ENCODE measurements at places on chromosomes 12 and 14.

DNA sequence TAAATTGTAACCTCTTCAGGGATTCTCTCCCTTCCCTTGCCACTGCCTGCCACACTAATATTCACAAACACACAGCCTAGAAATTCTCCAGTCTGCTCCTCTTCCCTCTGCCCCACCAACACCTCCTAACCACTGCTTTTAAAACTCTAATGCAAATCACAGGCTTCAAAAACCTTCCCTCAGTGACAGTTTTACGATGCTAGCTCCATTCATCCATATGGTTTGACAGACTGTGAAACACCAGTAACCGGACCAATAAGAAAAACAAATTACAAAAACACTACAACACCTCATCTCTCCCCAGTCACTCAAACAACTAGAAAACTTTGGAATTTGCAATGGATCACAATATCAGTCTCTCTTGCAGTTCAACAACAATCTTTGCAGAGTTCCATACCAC is 5.7 kb downstream of the DPF3 start:
- no peak for DNase-seq

DNA sequence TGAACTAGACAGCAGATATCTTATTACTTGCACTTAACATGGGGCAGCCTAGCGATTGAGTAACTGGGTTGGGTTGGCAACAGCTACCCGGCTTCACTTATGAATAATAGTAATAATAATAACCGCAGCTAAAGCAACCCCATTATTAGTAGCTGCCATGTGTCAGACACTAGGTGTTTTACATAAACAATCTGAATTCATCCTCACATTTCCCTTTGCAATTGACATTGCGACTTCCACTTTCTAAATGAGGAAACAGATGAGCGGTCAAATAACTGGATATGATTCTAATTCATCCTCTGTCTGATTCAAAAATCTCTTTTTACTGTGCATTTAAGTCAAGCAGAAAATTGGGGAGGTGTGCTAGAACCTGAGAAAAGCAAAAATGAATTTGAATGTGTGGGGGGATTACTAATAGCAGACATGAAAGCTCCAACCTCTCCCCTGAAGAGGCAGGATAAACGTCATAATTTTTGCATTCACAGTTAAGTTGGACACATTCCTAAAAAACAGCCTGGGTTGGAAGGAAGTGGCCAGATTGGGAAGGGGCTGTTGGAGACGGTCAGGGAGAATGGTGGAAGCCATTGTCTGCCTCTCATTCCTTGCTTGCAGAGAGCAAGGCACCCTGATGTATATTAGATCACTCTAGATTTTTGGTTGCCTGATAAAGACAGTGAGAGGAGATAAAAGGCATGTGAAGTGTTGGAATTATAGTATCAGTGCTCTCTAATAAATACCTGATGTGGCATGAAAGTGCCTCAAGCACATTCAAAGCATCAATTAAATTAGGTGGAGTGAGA is 13.1 kb downstream of the EMP1 start:
- no peak for DNase-seq

GRCh38 chr14:31232081-31232480 is 24.5 kb upstream of the HECTD1 start:
- DNase-seq: no peak

DNA sequence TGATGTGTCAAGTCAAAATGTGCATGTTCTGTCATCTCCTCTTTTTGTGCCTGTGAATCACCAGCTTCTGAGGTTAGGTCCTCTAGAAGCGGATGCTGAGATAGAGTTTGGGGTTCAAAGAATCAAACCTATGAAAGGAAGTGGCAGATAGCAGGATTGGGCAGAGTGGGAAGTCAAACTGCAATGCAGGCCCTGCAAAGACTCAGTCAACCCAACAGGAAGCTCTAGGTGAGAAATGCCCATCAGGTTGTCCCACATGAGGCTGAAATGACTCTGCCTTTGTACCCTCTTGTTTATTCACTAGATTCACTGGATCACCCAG is 4.5 kb upstream of the MIA2 start:
- DNase-seq: no peak

DNA sequence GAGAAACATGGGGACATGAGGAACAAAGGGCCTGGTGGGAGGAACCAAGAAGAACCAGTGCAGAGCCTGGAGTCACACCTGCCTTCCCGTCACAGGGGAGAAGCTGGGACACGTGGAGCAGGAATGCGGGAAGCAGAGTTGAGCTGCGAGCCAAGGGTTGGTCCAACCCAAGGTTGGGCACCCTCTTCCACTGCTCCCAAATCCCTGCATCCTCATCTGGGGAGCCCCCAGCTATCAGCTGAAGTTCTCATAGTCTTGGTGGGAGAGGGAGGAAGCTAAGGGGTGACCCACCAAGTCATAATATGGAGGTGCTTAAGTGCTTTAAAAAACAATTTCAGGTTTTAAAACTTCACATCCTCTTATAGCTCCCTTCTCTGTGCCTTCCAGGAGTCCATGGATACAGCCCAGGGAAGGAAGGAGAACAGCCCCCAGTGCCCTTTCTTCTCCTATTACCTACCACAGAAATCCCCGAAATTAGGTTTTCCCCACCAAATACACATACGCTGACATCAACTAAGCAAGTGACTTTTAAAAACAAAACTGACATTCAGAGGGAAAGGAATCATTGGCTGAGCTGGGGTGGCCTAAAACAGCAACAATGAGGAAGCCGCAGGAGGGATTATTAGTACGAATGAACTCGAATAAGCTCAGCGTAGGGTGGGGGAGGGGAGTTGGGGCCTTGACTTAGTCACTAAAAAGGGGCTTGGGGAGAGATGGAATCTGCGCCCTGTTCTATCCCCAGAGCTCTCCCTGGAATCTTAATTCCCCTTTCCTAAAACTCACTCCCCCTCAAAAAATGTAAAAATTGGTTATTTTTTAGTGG is 4.5 kb downstream of the MYL6 start:
- DNase-seq: peak; percentile 79

DNA sequence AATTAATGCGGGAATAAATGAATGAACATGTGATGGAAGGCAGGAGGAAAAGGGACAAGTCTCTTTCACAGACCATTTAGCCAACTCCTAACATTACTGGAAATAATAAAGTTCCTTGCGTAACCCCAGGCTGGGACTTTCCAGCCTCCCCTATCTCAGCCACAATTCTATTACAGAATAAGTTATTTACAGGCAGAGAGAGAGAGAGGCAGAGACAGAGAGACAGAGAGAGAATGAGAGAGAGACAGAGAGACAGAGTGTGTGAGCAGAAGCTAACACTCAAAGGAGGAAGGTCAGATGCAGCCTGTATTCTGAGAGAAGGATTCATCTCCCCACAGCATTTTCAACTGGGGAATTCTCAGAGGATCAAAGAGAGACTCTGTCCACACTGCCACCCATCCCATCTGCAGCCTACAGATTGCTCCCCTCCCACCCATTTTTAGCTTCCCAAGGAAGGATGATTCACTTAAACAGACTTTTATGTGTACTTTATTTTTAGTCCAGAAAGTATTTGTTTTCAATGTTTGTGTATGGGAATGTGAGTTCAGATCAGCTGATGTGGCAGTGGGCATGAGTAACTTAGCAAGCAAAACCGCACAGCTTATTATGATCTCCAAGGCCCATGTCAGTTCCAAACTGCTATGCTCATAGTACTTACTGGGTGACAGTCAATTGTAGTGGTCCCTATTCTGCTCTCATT is 165.7 kb downstream of the CAND1 start:
- peak; percentile 6 for DNase-seq

- DNase-seq: no peak
These were observed 9.3 kb upstream of the TMEM260 start for GRCh38 chr14:56570295-56570694.

- DNase-seq: no peak
These were observed 42.2 kb upstream of the SLC38A2 start for GRCh38 chr12:46414591-46415268.

DNA sequence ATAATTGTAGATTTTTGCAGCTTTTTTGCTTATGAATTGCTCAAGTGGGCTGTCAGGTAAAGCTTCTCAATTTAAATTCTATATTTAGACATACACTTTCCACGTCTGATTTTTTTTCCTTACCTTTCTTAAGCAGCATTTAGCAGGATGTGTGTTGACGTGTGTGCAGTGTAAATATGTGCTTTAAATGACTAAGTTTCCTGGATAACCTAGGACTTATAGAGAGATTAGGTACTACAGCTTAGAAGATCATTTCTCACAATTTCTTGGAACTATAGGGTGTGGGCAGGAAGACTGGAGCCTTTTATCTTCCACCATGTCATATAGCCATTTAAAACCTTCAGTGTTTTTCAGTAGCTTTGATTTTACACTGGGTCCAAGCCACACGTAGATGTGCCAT is 263.5 kb downstream of the NOVA1 start:
- DNase-seq: no peak

DNA sequence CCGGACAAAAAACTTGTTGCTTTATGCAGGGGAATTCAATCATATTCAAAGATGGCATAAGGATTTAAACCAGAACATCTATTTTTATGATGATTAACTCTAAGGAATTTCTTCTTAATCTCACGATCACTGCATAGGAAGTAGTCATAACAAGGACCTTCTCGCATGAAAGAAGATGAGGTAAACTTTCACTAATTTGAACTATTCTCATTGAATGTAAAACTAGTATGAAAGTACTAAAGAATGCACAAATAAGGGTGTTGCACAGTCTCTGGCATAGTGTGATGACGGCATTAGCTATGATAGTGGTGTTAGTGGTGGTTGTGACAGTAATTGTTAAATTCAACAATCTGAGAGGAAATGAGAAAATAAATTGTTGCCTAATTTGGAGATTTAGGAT is 280.0 kb downstream of the SLC6A15 start:
- no peak for DNase-seq

DNA sequence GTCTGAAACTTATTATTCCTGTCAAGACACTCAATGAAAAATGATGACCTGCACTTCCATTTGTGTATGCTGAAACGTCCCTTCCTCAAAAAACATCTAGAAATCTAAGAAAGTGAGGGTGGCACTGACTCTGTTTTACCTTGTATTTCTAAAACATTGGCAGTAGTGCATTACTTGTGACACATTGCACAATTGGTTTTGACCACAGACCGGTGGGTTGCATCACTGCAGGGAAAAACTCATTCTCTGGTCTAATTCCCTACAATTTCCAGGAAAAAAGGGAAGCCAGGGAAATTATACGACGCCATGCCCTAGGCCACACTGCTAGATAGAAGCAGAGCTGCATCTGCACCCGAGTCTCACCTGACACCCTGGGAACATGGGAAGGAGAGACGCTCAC is 156.7 kb downstream of the NTF3 start:
- DNase-seq: no peak

GRCh38 chr14:99511421-99512109 is 30.4 kb downstream of the CCNK start:
- DNase-seq: no peak

DNA sequence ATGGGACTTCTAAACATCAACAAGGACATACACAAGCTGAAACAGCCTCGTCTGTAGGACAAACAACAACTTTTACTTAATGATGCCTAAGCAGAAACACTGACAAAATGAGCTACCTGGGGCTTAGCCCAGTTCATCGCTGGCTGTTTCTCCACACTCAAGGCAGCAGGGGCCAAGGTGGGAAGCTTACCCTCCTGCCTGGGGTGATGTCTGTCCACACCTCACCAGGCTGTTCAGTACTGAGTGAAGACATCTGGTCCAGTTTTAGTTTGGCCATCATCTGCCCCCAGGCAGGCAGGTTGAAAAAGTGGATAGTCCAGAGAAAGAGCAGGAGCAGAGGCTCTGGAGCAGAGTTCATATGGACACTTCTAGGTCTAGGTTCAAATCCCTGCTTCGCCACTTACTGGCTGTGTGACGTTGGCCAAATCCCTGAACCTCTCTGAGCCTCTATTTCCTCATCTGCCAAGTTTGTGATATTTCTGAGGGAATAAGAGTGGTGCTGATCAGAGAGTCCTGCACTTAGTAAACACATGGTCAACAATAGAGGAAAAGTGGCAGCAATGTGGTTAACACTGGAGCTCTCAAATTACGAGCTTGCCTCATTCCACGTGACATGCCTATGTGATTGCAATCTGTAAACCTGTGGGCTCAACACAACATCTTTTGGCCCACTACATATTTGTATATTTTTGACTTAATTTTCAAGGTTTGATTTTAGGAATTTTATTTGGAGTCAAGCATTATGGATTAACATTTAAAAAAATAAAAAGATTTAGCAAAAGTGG is 720.1 kb upstream of the TMEM132C start:
- no peak for DNase-seq

Measured in endodermal cell (in vitro differentiated cells).